ENCODE measurements at places on chromosomes 1 and 21. TPM values are rescaled to one million over a fixed set of nuclear protein-coding genes. Genes with fewer than 3 reads are reported as not detected.

SEC16B gene
- total RNA-seq: 0.07 TPM

HIPK1 gene
- 18.7 TPM for total RNA-seq

CD52 gene
- total RNA-seq: not detected

CAMK2N1 gene
- total RNA-seq: 51.2 TPM

LCE1D gene
- total RNA-seq: not detected

PTPRU gene
- total RNA-seq: 25.7 TPM

SPRR2E gene
- not detected for total RNA-seq

PCBP3 gene
- total RNA-seq: 2.4 TPM

PLA2G2F gene
- 0.18 TPM for total RNA-seq

ACTA1 gene
- not detected for total RNA-seq

RSPO1 gene
- total RNA-seq: not detected

OR2L2 gene
- not detected for total RNA-seq

CD2 gene
- total RNA-seq: not detected

OMA1 gene
- total RNA-seq: 16.1 TPM

RABIF gene
- 15.5 TPM for total RNA-seq

BGLAP gene
- 0.35 TPM for total RNA-seq

TNFAIP8L2 gene
- not detected for total RNA-seq

CATSPERE gene
- not detected for total RNA-seq

CELA3B gene
- total RNA-seq: not detected

NASP gene
- total RNA-seq: 119 TPM

SHISAL2A gene
- not detected for total RNA-seq

PLPP3 gene
- 32.8 TPM for total RNA-seq

FAM20B gene
- total RNA-seq: 21.1 TPM

REN gene
- 3.1 TPM for total RNA-seq

TXLNA gene
- total RNA-seq: 79.0 TPM

EXO5 gene
- total RNA-seq: 6.3 TPM

PODN gene
- total RNA-seq: not detected

KRTAP12-2 gene
- total RNA-seq: not detected

SPRR3 gene
- not detected for total RNA-seq

C1orf94 gene
- total RNA-seq: not detected

C1orf216 gene
- total RNA-seq: 19.2 TPM

LAMB3 gene
- 650 TPM for total RNA-seq

NBPF4 gene
- 0.07 TPM for total RNA-seq

ISG20L2 gene
- total RNA-seq: 39.2 TPM

FAM72B gene
- total RNA-seq: 11.6 TPM

MEX3A gene
- 12.9 TPM for total RNA-seq

MNDA gene
- total RNA-seq: not detected

CD1E gene
- total RNA-seq: not detected

AADACL4 gene
- not detected for total RNA-seq

TTC13 gene
- total RNA-seq: 17.0 TPM

UBE4B gene
- 37.9 TPM for total RNA-seq

CD48 gene
- total RNA-seq: not detected

CLCNKA gene
- not detected for total RNA-seq

MAP7D1 gene
- 113 TPM for total RNA-seq
